Kidney (tissue), 22 donors: ENCODE measurements at places on chromosomes 1 and 21. TPM values are rescaled to one million over a fixed set of nuclear protein-coding genes. Genes with fewer than 3 reads are reported as not detected.

- H3K27ac ChIP-seq, result no peak overlapping the region
- no peaks in the 10 kb centered on the region for H3K36me3 ChIP-seq
- no peak for DNase-seq
- no peaks in the 10 kb centered on the region for H3K27me3 ChIP-seq
Measured at GRCh38 chr1:30786264-30786991, 28.9 kb upstream of the LAPTM5 start.

CLDN8 gene
- 7.1 TPM for total RNA-seq

DNA sequence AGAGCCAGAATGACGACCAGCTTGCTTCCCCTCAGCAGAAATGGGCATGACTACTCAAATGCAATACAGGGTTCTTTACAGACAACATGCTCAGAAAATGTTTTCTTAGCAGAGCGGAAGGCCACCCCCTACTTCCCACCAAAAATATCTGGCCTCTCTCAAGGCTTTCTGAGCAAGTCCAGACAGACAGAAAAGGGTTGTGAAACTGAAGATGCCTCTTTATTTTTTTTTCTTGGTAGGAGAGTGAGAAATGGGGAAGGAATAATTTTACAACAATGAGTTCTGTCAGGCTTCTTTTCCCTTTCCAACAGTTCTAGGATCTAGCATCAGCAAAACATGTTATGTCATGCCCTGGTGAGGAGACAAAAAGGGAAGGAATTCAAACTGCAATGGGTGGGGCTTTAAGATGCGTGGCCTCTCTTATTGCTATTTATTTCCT, 172.0 kb upstream of the CAMK1G start:
- H3K4me1 ChIP-seq, result no peaks in the 10 kb centered on the region
- H3K27ac ChIP-seq, result no peak overlapping the region
- no peak overlapping the region for H3K4me3 ChIP-seq
- H3K36me3 ChIP-seq, result no peaks in the 10 kb centered on the region

DNA sequence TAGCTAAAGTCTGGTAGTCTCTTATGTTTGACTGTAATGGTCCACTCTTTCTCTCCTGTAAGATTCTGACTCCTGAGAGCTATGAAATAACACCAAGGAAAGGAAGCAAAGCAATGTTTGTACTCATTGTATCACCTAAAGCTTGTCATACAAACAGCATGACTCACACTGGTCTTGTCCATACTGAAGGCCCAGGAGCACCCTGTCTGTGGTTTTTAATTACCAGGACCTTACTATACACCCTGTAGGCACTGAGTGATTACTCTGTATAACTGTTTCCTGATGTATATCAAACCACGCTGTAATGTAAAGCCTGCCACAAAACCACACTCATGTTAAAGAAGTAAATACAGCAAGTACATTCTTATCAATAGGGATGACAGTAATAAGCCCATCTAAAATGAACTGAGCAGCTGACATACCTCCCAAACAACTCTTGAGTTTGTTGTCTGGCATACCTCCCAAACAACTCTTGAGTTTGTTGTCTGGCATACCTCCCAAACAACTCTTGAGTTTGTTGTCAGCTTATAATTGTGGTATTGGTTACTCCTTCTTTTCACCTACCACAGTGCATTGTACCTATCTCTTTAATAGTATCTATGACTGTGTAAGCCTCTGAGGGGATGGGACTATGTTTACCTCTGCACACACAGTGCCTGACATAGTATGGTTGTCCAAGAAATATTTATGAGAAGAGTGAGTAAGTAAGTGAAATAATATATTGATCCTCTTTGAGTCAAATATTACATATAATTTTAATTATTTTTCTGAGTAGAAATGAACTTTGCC, 11.6 kb upstream of the TNFSF18 start:
- no peak for DNase-seq
- H3K36me3 ChIP-seq, result no peaks in the 10 kb centered on the region
- H3K4me3 ChIP-seq, result no peak overlapping the region
- H3K4me1 ChIP-seq, result no peaks in the 10 kb centered on the region

NPHS2 gene
- total RNA-seq, result 1.2 TPM

- no peaks in the 10 kb centered on the region for H3K36me3 ChIP-seq
- no peak for DNase-seq
- H3K27me3 ChIP-seq, result no peaks in the 10 kb centered on the region
- no peak overlapping the region for H3K4me3 ChIP-seq
- no peak overlapping the region for H3K27ac ChIP-seq
- H3K4me1 ChIP-seq, result no peaks in the 10 kb centered on the region
Measured at GRCh38 chr21:46130831-46131587, 24.4 kb downstream of the FTCD start.

- H3K27me3 ChIP-seq, result no peaks in the 10 kb centered on the region
- H3K27ac ChIP-seq, result no peak overlapping the region
- DNase-seq, result no peak
- H3K36me3 ChIP-seq, result no peaks in the 10 kb centered on the region
- H3K4me1 ChIP-seq, result no peaks in the 10 kb centered on the region
- no peak overlapping the region for H3K4me3 ChIP-seq
Measured at GRCh38 chr1:37741662-37742061, 23.3 kb downstream of the EPHA10 start.

GRCh38 chr21:29155118-29155932, 24.9 kb downstream of the MAP3K7CL start:
- no peaks in the 10 kb centered on the region for H3K27me3 ChIP-seq
- peak overlapping the region; percentile 31 for H3K4me3 ChIP-seq
- DNase-seq, result no peak
- no peaks in the 10 kb centered on the region for H3K4me1 ChIP-seq
- H3K36me3 ChIP-seq, result no peaks in the 10 kb centered on the region
- H3K27ac ChIP-seq, result no peak overlapping the region

DNA sequence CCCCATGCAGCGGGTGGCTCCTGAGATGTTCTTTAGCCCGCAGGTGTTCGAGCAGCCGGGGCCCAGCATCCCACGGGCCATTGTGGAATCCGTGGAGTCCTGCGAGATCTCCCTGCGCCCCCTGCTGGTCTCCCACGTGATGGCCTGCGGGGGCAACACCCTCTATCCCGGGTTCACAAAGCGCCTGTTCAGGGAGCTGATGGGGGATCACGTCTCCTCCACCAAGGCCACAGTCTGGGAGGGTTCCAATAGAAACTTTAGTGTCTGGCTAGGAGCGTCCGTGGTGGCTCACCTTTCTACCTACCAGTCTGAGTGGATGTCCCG, 71.0 kb downstream of the ACTL8 start:
- no peak overlapping the region for H3K27ac ChIP-seq
- no peaks in the 10 kb centered on the region for H3K27me3 ChIP-seq
- H3K4me1 ChIP-seq, result no peaks in the 10 kb centered on the region

CD5L gene
- total RNA-seq, result 0.19 TPM

CCDC181 gene
- 4.8 TPM for total RNA-seq

DNA sequence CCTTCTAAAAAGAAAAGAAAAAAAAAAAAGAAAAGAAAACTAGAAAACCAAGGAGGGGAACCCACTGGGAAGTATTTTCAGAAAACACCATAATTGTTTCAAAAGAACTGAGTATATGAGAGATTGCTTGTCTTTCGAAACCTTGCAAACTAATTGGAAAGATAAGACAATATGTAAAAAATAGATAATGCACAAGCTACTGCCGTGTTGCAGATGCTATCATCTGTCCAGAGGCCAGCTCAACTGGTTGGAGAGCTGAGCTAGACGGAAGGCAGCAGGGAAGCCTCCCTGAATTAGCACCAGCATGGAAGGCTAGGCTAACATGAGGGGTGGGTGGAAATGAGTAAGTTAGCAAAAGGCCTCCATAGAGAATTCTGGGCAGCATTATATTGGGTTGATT, 16.2 kb upstream of the CACHD1 start:
- no peaks in the 10 kb centered on the region for H3K36me3 ChIP-seq
- no peaks in the 10 kb centered on the region for H3K4me1 ChIP-seq
- H3K27me3 ChIP-seq, result no peaks in the 10 kb centered on the region
- no peak overlapping the region for H3K27ac ChIP-seq
- no peak overlapping the region for H3K4me3 ChIP-seq
- no peak for DNase-seq

DNA sequence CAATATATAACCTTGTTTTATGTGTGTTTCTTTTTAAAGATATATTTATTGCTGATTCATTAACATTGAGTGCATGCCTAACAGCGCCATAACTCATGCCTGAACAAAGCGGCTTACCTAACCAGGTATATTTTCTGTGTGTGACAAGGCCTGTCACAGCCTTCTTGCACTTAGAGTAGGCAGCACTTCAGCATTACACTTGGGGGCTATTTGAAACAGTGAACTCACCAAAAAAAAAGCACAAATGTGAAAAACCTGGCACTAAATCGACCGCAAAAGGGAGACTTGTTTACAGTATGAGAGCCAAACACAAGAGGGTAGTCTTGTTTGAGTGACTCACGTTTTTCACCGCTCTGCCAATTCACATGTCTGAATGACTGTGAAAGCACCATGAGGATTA, 111.7 kb downstream of the DISP1 start:
- H3K27ac ChIP-seq, result peak overlapping the region; percentile 23
- no peak overlapping the region for H3K4me3 ChIP-seq
- no peaks in the 10 kb centered on the region for H3K27me3 ChIP-seq
- peaks cover 5% of the 10 kb centered on the region for H3K4me1 ChIP-seq
- DNase-seq, result no peak

CDC7 gene
- 3.2 TPM for total RNA-seq

DNA sequence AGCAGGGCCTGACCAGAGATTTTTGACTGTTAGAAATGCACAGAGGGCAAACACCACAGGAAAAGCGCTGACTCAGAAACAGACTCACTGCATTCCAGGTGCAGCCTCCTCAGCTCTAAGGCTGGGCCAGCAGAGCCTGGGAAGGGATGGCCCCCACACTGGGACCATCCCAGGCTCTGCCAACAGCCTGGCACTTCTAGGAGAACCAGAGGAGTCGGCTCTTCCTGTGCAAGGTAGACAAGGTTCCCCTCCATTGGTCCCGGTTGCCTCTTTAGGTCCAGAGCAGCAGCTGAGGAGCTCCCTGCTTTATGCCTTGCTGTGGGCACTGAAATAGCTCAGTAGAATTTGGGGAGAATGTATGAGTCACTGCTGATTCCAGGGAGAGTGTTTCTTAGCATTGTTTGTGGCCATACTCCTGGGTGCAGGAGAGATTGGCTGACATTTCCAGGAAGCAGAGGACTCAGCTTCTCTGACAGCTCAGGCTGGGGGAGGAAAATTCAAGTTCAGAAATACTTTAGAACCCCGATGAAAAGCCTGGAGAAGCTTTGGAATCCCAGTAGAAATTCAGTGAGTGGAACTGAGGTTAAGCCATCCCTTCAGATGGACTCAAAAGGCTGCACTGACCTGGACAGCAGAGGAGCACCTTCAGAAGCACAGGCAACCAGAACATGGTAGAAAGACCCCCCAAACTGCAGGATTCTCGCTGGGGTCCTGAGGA, 19.7 kb downstream of the PRAMEF1 start:
- H3K4me3 ChIP-seq, result no peak overlapping the region
- no peaks in the 10 kb centered on the region for H3K36me3 ChIP-seq
- DNase-seq, result no peak
- H3K27me3 ChIP-seq, result no peaks in the 10 kb centered on the region
- H3K27ac ChIP-seq, result no peak overlapping the region

GRCh38 chr1:223775054-223775453, 62.7 kb downstream of the CAPN2 start:
- no peak overlapping the region for H3K4me3 ChIP-seq
- no peaks in the 10 kb centered on the region for H3K4me1 ChIP-seq
- H3K27ac ChIP-seq, result no peak overlapping the region
- DNase-seq, result no peak
- H3K27me3 ChIP-seq, result no peaks in the 10 kb centered on the region
- peaks cover 60% of the 10 kb centered on the region for H3K36me3 ChIP-seq

DNA sequence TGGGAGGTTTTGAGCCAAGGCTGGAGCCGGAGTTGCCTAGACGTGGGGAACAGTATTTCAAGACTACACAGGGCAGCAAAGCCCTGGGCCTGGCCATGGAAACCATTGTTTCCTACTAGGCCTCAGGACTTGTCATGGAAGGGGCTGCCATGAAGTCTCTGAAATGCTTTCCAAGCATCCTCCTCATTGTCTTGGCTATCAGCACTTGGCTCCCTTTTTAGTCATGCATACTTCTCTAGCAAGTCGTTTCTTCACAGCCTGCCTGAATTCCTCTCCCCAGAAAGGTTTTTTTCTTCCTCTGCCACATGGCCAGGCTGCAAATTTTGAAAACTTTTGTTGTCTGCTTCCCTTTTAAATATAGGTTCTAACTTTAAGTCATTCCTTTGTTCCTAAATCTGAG, 406.6 kb upstream of the TMPRSS15 start:
- no peak overlapping the region for H3K27ac ChIP-seq
- no peak for DNase-seq
- no peaks in the 10 kb centered on the region for H3K36me3 ChIP-seq
- no peaks in the 10 kb centered on the region for H3K27me3 ChIP-seq
- no peak overlapping the region for H3K4me3 ChIP-seq

DNA sequence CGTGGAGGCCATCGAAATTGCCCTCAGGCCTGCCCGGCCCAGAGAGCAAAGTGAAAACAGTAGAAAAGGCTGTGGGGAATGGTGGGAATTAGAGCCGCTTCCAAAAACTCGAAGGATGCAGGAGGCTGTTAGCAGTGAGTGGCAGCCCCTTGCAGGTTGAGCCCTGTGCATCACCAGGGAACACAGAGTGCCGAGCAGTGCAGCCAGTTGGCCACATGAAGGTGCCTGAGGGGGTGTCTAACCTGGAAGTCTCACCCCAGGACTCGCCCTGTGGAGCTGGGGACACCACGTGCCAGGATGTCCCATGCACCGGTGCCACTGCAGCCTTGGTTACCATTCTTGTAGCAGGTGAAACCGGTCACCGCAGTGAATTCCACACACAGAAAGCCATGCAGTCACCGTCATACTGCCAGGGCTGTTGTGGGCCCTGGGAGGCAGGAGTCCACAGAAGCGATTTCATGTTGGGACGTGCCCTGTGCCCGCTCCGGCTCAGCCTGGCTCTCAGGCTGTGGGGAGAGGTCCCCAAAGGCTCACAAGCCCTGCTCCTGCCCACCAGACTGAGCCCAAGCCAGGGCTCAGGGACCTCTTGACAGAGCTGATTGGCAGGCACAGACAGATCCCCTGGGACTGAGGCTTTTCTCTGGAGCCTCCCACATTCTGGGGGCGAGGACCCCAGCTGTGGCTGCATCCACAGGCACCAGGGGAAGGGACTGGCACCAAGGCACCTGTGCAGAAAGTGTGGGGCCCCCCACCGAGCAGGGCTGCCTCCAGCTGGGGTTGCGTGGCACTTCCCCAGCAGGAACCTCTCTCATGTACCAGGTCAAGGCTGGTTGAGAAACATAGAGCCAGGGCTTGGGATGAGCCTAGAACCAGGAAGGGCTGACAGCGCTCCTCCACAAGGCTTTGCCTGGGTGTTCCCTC, 16.7 kb upstream of the ACTRT2 start:
- H3K4me3 ChIP-seq, result no peak overlapping the region
- no peaks in the 10 kb centered on the region for H3K27me3 ChIP-seq
- H3K36me3 ChIP-seq, result no peaks in the 10 kb centered on the region
- DNase-seq, result no peak
- no peak overlapping the region for H3K27ac ChIP-seq

- H3K27me3 ChIP-seq, result no peaks in the 10 kb centered on the region
- DNase-seq, result no peak
- H3K27ac ChIP-seq, result peak overlapping the region; percentile 15
- no peaks in the 10 kb centered on the region for H3K36me3 ChIP-seq
- H3K4me1 ChIP-seq, result peaks cover 42% of the 10 kb centered on the region
Measured at GRCh38 chr1:56451491-56451890, 127.9 kb downstream of the PLPP3 start.

GNG12 gene
- 89.3 TPM for total RNA-seq

IQGAP3 gene
- total RNA-seq, result 1.7 TPM
